Right lobe of liver (tissue), 6 donors: ENCODE measurements at places on chromosomes 16 and 17. TPM values are rescaled to one million over a fixed set of nuclear protein-coding genes. Genes with fewer than 3 reads are reported as not detected.

DNA sequence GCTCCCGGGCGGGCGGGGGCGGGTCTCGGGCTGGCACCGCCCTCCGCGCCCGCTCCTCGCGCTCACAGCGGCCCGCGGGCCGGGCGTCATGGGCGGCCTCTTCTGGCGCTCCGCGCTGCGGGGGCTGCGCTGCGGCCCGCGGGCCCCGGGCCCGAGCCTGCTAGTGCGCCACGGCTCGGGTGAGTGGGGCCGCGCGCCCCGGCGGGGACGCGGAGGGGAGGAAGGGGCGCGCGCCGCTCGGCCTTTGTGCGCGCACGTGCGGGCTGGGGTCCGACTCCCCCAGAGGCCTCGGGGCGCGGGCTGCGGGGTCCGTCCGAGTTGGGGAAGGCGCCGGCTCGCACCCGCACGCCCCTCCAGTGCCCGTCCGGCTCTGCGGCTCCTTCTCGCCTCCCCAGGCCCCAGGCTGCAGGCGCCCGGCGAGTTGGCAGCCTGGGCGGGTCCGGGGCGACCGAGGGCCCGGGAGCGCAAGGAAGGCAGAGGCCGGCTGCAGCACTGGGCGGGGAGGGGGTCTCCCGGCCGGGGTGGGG lies at the start of gene NME4:
NME4 (plus strand) TSS at position 65 of the 527 bp plus-strand sequence; CDS start at position 89, 24 bp downstream.
- DNase-seq: no peak

DNA sequence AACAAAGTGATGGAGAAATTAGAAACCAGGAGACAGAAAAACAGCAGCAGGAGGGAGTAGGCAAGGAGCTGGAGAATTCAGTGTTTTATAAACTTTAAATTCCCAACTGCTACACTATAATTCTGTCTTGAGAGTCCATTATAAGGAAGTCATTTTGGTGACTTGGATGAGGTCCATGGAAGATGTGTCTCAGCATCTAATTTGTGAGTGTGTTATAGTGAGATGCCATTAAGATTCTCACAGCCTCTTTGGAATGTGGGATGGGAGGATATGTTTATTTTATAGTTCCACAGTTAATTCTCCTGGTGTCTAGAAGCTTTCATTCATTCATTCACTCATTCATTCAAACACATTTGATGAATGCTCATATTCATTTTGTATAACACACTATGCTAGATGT lies 206.0 kb upstream of the MYOCD start:
- DNase-seq: no peak

DNA sequence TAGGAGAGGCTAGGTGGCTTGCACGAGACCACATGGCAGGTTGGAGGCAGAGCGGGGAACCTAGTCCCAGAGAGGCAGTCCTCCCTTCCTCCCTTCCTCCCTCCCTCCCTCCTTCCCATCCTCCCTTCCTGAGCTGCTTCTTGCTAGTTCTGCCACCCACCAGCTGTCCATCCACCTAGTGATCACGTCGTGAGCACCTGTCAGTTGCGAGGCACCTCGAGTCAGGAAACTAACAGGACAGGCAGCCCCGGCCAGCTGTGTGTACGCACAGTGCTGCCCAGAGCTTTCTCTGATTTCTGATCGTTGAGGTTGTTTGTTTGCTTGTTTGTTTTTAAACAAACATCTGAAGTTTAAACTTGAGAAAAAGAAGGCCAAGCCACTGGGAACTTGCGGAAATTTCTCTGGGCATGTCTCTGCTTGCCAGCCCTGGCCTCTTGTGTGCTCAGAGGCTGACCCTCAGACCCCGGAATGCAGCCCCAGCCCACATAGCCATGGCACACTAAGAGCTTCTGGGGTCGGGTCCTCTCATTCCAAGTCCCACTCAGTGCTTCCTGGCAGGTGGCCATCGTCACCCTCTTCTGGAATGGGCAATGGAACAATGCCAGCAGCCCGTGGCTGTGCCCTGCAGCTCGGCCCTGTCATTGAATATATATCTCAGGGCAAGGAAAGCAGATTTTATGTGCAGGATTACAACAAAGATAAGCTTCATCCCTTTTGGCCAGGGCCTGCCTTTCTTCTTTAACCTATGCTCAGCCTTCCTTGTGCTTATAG lies 174.0 kb downstream of the KATNIP start:
- DNase-seq: no peak

Gene DHRS7C
- not detected for total RNA-seq

DNA sequence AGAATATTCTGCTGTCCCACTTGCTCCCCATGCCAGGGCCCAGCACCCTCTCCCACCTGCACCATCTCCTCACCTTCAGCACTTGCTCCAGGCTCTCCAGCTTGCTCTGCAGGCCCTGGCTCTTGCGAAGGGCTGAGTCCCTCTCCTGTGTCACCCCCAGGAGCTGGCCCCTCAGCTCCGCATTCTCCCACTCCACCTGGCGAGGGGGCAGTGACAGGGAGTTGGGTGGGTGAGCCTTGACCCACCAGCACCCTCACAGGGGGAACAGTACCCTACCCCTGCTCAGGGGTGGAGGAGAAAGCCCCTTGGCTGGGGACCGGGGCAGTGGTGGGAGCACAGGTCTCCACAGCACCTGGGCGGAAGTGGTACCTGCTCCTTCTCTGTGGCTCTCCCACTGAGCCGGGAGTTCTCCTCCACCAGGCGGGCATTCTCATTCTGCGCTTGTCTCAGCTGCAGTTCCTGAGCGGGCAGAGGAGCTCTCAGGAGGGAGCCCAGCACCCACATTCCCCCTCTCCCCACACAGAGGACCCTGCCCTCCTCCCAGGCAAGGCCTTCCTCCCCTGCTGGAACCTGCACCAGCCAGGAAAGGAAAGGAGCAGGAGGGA lies 5.9 kb downstream of the TSPOAP1 start:
- no peak for DNase-seq

Gene OR1F1
- total RNA-seq: not detected

Gene CTRB2
- total RNA-seq: not detected

DNA sequence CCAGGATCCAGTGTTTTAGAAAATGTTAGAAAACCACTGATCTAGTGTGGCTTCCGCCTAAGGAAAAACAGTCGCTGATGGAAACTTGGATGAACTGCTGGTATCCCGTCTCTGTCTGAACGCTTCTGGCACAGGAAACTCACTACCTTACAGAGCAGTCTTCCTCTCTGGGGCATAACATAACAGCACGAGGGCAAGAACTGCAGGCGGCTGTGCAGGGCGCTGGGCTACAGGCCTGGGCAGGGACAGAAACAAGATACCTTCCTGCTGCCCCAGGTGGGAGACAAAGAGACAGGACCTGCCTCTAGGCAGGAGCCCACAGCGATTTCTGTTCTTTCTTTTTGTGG lies 10.5 kb downstream of the MXRA7 start:
- DNase-seq: no peak

- no peak for DNase-seq
Observed at GRCh38 chr17:6471531-6472465, 27.5 kb downstream of the PIMREG start.

DNA sequence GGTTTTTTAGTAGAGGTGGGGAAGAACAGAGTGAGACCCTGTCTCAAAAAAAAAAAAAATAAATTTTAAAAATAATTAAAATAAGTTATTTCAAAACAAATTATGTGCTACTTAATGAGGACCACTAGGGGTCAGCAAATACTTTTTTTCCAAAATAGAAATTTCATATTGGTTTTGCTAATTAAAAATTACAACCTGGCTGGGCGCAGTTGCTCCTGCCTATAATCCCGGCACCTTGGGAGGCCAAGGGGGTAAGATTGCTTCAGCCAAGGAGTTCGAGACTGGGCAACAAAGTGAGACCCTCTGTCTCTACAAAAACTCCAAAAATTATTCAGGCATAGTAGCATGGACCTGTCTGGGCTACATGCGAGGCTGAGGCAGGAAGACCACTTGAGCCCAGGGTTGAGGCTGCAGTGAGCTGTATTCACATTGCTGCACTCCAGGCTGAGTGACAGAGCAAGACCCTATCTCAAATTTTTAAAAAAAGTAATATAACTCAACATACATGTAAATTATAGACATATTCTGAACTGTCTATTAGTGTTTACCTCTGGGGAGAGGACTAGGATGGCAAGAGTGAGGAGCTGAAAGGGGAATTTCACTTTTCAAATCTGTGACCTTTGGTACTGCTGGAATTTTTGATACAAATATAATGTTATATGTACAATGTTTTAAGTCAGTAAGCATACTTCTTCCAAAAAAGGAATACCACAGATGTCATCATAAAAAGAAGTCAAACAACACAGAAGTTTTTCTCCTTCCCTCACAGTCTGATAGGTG lies 8.1 kb downstream of the MEIOB start:
- no peak for DNase-seq

- DNase-seq: no peak
Observed at GRCh38 chr16:65445313-65446260, 323.7 kb upstream of the CDH11 start.

- DNase-seq: no peak
Observed at GRCh38 chr17:4969047-4969550, 1.5 kb upstream of the SPAG7 start.

Gene RBFOX1
- not detected for total RNA-seq

DNA sequence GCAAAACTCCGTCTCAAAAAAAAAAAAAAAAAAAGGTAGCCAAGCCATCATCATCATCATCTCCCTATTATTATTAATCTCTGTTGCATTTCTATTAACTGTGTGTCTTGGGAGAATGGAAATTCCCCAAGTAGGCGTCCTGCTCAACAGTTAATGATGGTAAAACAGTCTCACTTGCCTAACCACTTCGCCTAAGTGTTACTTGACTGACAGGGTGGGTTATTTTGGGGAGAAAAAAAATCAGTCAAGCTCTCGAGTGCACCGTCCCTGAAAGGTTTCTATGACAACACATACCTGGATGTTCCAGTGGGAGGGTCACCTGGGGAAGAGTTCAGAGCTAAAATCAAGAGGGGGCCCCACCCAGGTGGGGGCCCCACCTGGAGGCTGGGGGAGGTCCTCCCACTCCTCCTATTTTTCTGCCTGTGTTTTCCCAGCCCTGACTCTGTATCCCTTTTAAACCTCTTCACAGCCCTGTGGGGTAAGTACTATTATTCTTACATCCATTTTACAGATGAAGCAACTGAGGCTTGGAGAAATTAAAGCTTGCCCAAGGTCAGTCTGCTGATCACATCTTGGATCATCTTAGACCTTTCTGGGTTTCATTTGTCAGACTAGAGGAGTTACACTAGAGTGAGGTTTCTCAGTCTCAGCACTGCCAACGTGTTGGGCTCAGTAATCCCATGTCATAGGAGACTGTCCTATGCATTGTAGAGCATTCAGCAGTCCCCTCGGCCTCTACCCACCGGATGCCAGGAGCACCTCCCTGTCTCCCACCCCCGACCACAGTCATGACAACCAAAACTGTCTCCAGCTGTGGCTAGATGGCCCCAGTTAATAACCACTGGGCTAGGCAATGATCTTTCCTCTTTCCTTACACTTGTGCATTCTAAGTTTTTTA lies 11.0 kb upstream of the ABAT start:
- no peak for DNase-seq

- no peak for DNase-seq
Observed at GRCh38 chr16:61313931-61314330, 722.3 kb downstream of the CDH8 start.

Gene SCARF1
- total RNA-seq: 8.8 TPM

Gene PYY
- not detected for total RNA-seq

Gene KCTD11
- 3.1 TPM for total RNA-seq

- DNase-seq: no peak
Observed at GRCh38 chr16:68961778-68962402, 118.6 kb downstream of the TANGO6 start.

GRCh38 chr17:45646288-45646988 lies 137.7 kb upstream of the CRHR1 start:
- DNase-seq: no peak

DNA sequence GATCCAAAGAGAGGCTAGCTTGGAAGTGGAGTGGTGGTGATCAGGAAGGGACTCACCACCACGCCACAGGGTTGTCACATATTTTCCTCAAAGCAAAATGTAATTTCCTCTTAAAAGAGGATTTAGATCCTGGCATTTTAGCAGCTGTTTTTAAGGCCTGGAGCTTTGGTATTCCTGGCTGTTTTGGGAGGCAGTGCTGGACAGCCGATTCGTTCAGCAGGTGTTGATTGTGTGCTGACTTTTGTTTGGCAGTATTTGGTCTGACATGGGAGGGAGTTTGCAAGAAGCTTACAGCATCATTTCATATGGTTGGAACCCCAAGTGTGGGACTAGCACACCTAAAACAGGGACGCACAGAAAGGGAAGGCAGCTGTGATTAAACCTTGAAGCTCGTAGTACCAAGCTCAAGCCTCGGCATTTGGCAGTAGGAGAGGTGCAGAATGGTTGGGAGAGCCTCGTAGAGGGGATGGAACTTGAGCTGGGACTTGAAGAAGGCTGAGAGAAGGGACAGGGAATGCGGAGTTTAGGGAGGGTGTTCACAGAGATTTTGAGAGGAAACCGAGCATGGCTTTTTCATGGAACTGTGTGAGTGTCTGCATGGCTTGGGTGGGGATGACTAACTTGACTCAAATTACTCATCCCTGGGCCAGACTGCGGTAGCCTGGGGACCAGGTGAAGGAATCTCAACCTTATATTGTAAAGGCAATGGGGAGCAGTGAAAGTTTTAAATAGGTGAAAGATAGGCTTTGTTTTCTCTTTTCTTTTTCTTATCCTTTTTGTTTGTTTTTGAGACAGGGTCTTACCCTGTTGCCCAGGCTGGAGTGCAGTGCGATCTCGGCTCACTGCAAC lies 52.3 kb downstream of the RPTOR start:
- DNase-seq: no peak

Gene KRT13
- total RNA-seq: not detected

GRCh38 chr16:81497690-81498089 lies 53.1 kb downstream of the CMIP start:
- no peak for DNase-seq

GRCh38 chr16:77897831-77898605 lies 109.7 kb downstream of the VAT1L start:
- no peak for DNase-seq

GRCh38 chr17:44979426-44979995 lies 11.4 kb upstream of the C1QL1 start:
- DNase-seq: no peak

DNA sequence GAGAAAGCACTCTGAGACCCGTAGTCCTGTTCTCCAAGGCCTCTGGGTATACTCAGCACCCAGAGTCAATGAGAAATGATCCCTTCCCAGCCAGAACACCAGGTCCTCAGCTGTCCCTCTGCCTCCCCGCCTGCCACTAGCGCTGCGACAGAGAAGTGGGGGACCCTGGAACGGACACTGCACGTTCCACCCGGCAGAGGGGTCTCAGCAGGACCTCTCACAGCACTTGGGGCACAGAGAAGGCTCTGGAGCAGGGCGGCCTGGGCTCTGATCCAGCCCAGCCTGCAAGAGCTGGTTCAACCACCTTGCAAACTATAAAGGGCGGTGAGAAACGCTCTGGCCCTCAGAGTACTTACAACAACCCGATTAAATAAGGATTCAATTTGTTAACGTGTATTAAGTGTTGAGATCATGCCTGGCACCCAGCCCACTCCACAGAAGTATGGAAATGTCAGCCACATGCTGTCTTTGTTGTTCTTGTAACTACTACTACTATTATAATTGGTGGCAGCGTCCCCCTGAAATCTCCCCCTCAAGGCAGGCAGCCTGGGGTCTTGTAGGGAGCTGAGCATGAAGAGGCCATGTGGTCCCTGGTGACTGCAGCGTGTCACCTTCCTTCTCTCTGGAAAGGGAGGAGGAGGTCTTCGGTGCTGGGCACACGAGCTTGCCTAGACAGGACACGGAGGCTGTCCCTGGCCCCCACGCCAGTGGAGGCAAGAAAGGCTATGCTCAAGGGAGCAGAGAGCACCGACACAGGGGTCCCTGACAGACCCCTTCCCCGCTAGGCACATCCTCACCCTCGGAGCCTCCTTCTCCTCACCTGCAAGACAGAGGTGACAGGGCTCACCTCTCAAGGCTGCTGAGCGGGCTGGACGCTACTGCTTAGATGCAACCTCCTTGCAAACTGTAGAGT lies 2.4 kb downstream of the OSGIN1 start:
- no peak for DNase-seq

Gene ERCC4
- 5.4 TPM for total RNA-seq
